ENCODE measurements at places on chromosomes 3 and 15.

DNA sequence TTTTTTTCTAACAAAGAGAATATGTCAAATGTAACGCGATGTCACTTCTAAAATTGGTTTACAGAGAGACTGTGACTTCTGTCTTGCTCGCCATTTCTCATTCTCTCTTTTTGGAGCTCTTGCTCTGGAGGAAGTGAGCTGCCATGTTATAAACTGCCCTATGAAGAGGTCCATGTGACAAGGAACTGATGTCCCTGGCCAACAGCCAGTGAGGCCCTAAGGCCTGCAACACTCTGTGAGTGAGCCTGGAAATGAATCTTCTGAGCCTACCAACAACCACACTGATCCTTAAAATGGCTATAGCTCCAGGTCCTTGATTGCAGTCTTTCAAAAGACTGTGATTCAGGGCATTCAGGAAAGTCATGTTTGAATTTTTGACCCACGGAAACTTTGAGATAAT, 49.9 kb downstream of the NMD3 start:
- no peak for DNase-seq

- DNase-seq = no peak
These were observed 60.3 kb downstream of the CMSS1 start for GRCh38 chr3:99878005-99878404.

DNA sequence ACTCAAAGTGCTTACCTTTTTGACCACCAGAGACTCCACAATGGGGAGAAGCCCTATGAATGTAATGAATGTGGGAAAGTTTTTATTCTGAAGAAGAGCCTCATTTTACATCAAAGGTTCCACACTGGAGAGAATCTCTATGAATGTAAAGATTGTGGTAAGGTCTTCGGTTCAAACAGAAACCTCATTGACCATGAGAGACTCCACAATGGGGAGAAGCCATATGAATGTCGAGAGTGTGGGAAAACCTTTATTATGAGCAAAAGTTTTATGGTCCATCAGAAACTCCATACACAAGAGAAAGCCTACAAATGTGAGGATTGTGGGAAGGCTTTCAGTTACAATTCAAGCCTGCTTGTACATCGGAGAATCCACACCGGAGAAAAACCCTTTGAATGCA, 5.5 kb upstream of the ZNF35 start:
- DNase-seq = no peak

DNA sequence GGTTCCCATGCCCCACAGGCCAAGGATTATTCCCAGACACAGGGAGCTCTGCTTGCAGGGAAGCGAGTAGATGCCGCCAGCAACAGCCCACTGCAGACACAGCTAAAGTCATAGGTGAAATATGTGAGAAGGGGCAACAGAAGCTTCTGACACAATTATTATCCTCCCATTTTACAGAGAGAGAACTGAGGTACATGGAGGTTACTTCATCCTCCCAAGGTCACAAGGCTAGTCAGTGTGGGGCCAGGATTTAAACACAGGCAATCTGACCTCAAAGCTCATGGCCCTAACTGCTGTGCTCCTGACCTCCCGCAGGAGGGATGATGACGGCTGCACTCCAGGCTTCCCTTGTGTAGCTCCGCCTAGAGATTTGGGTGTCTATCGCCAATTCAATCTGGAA, 15.7 kb upstream of the FSIP1 start:
- DNase-seq = no peak

- no peak for DNase-seq
These were observed 16.0 kb downstream of the SEC61A1 start for GRCh38 chr3:128068156-128068620.

GRCh38 chr3:119235151-119235550, 5.5 kb downstream of the B4GALT4 start:
- DNase-seq = no peak

DNA sequence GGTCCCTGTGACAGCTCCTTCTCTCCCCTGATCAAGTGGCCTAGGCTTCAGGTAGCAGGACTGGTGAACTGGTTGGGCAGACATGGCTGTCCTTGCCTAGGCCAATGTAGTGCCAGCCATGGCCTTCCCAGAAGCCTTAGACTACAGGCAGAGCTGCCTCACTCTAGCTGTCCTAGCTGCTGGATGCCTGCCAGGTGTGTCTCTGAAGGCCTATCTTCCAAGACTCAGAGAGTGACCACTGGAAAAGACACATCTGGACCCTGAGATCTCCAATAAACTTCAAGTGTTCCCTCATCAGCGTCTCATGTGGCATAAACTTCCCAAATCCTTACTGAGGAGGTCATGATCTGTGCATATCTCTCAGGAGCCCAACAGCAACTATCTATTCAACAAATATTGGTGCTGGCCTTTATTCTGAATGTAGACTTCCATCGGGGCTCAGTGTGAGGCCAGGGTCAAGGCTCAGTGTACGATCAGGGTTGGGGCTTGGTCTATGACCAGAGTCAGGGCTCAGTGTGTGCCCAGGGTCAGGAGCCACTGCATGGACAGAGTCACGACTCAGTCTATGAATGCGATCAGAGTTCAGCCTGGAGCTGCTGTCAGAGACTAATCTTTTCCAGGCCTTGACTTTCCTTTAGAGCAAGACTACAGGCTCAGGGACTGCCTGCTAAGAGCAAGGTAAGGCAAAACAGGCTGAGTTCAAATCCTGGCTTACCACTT, 36.5 kb upstream of the INSYN1 start:
- DNase-seq = no peak

DNA sequence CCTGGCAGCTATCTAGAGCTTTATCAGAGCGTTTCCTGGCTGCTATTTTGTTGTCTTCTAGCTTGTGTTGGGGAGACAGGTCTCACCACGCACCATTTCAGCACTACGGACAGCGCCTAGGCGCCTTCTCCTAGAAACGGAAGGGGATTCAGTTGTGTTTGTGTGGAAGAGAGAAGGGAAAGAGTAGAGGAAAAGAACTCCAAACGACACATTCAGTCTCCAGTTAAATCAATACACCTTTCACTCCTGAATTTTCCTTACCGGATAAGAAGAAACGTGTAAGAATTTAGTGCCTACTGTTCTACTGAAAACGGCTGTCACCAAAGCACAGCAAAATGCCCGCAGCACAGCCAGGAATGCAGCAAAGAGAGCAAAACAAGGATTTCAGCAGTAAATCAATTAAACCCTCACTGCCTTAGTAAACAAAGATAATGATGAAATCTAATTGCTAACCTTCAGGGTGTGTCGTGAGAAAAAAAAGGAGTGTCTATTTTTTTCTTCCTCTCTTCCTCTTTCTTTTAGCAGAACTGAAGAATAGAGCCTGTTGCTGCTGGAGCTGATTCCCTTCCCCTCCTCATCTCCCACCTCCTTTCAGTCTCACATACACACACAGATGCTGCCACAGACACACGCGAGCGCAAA, 412 bp upstream of the CTXN2 start:
- DNase-seq = no peak

DNA sequence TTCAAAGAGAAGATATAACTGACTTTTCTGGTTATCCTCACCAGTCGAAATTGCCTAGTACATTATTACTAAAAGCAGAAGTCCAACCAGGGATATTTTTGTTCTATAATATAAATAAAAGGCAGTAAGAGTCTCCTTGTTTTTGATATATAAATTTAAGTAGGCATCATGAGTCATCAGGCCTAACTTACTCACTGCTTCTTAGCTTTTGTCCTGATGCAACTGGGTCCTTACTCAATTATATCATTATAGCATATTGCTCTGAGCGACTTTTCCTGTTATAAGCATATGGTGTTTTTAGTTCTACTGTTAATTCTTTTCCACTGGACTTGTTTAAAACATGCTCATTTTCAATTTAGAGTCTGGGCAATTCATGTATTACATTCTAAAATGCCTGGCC, 910.1 kb downstream of the MCTP2 start:
- no peak for DNase-seq

- no peak for DNase-seq
These were observed 405.0 kb upstream of the TPM1 start for GRCh38 chr15:62637574-62637897.

DNA sequence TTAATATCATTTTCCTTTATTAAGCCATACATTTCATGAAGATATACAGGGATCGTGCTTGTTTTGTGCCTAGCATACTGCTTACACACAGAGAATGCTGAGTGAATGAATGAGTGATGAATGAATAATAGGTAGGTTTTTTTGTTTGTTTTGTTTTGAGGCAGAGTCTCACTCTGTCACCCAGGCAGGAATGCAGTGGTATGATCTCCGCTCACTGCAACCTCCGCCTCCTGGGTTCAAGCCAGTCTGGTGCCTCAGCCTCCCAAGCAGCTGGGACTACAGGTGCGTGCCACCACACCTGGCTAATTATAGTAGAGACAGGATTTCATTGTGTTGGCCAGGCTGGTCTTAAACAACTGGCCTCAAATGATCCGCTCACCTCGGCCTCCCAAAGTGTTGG, 400.0 kb downstream of the ROBO1 start:
- no peak for DNase-seq

DNA sequence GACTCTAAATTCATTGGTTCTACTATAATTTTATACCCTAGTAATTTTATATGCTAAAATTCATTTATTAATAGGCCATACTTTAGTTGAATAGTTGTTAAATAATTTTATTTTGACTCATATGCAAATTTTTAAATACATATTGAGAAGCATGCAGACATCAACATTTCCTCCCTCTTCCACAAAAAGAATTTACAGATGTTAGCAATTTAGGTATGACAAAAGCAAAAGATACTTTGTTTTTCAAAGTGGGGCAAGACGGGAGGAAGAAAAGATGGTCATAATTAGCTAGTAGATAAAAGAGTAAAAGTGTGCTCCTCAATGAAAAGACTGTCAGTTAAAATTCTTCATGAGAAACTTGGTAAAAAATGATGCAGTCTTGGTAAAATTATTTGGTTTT, 148.9 kb upstream of the TSPAN3 start:
- no peak for DNase-seq

GRCh38 chr15:70127770-70128413, 30.2 kb upstream of the TLE3 start:
- no peak for DNase-seq

DNA sequence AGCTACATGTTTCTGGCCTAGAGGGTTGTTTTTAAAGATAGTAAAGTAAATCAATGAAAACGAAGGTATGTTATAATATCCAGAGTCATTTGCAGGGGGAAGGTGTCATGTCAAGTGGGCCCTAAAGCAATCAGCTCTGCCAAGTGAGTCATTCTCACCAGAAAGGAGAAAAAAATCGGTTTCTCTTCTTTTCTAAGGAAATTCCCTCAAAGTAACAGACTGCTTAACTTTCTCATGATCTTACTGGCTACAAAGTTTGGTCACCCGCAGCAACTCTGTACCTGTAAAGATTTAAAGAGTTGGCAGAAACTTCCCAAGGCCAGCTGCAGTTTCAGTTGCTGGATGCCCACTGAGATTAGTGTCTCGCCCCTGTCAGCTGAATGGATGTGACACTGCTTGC, 5.5 kb upstream of the FSIP1 start:
- DNase-seq = no peak

- DNase-seq = no peak
These were observed 73.1 kb upstream of the TSPAN3 start for GRCh38 chr15:77144026-77144425.

DNA sequence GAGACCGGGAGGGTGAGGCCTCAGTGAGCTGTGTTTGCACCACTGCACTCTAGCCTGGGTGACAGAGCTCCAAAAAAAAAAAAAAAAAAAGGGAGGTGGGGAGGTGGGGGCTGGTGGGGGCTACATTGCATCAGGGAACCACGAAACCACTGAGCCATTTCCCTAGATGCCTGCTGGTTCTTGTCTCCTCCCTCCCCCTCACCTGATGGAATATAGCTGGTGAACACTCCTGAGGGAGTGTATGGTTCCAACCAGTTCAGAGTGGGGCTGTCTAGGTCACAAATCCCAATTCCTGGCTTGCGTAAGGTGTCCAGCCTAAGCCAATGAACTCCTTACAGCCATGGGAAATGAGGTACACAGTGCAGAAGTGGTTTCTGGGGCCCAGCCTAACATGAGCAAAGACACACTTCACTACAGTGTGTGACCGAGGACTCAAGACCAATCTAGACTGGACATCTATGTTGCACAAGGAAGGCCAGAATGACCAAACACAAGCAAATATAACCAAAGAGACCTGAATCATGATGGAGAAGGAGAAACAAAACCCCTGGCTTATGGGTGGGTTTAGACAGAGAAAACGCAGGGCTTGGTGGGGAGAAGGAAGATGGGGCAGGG, 39.1 kb upstream of the OSBPL11 start:
- no peak for DNase-seq

DNA sequence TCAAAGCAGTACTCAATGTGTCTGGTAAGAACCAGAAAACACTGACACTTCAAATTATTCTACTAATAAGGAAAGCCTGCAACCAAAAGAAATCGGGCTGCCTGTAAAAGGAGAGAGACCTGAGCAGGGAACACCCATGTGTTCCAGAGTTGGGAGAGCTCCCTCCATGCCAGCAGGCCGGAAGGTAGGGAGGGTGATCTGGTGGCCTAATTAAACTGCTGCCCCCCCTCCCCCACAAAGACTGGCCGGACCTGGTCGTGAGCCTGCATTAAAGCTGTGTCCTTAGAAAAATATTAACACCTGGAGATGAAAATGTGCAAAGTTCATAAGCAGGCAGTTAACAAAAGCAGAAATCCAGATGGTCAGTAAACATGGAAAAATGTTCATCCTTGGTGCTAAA, 170.6 kb upstream of the BHLHE40 start:
- DNase-seq = no peak

DNA sequence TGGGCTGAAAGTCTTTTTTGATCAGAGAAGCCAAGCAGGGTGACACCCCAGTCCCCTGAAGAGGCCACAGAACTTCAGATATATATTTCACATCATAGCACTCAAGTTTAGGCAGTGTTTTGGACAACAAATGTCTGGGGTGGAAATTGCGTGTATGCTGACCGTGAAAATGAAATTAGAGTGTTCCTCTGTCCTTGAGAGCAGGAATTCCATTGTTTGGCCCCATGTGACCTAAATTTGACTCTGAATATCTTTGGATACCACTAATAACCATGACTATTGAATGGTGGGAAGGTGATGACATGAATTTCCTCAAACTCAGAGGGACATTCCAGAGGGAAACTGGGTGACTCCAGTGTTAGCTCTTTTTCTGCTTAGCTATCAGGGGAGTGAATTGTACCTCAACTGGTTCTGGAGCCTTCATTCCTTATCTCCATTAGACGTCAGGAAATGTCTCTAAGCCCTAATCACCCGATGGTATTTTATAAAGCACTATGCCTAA, 263.5 kb upstream of the RASGRP1 start:
- no peak for DNase-seq

GRCh38 chr3:24370352-24371090, 124.1 kb downstream of the THRB start:
- DNase-seq = no peak

GRCh38 chr15:44471885-44472455, 44.5 kb downstream of the CTDSPL2 start:
- DNase-seq = no peak

DNA sequence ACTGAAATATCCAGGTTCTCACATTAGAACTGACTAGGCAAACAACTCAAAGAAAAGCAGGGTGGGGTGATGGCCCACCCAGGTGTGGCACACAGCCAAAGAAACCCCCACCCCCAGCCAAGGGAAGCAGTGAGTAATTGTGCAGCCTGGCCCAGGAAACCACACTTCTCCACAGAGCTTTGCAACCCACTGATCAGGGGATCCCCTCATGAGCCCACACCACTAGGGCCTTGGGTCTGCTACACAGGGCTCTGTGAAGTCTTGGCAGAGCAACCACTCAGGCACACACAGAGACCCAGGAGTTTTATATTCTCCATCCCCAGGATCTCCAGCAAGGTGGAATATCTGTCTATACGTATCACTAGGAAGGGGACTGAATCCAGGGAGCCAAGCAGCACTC, 22.2 kb upstream of the TRIM42 start:
- no peak for DNase-seq

- no peak for DNase-seq
These were observed 252.5 kb downstream of the THRB start for GRCh38 chr3:24242012-24242698.

GRCh38 chr3:39254806-39255449, 24.9 kb downstream of the CX3CR1 start:
- no peak for DNase-seq
